ENCODE measurements at places on chromosomes 6 and 20.

DNA sequence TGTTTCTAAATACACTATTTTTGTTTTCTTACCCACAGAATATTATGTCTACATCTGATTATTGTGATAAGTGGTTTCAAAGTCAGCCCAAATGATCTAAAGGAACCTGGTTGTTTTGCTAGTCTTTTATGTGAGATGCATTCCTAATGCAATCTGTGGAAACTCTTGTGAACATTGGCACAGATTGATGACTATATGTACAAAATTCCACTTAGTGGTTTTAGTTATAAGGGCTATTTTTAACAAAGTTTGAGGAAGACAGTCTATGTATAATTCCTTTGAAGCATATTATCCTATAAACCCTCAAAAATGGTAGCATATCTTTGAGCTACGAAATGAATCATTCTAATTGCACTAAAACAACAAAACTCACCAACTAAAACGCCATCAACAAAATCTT is 140.9 kb downstream of the GRIK2 start:
- no peak for DNase-seq

DNA sequence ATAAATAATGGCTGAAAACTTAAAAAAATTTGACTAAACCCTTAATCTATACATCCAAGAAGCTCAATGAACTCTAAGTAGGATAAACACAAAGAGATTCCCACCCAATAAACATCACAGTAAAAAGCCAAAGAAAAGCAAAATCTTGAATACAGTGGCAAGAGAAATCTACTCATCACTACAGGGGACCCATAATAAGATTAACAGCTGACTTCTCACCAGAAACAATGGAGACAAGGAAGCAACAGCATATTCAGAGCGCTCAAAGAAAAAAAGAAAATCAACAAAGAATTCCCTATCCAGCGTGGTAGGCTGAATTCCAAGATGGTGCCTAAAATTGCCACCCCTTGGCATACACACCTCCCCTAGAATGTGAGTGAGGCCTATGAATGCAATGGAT is 18.6 kb downstream of the SNX3 start:
- no peak for DNase-seq

DNA sequence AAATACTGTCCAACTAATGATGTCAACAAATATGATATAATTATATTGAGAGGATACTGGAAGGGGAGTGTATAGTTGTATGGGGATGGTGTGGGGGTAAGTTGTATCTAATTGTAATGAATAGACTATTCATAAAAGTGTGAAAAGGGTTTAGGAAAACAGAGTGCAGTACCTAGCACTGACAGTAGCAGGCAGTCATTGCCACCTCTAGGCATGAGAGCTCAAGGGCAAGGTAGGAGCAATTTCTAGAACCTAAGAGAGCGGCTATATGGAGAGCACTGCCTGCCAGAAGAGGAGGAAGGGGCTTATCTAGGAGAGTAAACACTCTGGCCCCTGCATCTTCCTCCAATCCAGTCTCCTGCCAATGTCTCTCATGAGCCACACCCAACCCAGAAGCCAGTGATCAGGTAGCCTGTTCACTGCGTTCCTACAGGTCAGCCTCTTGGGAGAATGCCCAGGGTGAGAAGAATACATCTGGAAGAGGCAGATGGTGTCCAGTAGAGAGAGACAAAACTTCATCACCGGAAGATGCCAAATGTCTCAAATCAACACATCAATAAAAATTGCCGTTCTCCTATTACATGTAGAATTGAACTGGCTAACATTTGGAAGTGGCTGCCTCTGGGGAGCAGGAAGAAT is 200.0 kb downstream of the LY86 start:
- peak; percentile 63 for DNase-seq

GRCh38 chr6:111662794-111663593 is 57.3 kb upstream of the TRAF3IP2 start:
- no peak for DNase-seq

GRCh38 chr20:14299831-14300230 is 37.6 kb downstream of the FLRT3 start:
- no peak for DNase-seq

GRCh38 chr6:110979565-110980101 is 2.2 kb upstream of the RPF2 start:
- DNase-seq = no peak

DNA sequence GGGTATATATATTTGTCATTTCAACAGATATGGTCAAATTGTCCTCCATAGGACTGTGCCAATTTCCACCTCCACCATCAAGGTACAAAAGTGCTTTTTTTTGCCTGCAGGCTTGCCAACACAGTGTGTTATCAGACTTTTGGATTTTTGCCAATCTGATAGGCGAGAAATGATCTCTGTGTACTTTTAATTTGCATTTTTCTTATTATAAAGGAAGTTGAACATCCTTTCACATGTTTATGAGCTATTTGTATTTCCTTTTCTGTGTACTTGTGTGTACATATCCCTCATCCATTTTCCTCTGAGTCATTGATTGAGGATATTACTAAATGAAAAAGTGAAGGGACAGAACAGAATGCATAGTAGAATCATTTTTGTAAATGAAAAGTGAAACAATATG is 39.0 kb upstream of the PTPN1 start:
- no peak for DNase-seq

DNA sequence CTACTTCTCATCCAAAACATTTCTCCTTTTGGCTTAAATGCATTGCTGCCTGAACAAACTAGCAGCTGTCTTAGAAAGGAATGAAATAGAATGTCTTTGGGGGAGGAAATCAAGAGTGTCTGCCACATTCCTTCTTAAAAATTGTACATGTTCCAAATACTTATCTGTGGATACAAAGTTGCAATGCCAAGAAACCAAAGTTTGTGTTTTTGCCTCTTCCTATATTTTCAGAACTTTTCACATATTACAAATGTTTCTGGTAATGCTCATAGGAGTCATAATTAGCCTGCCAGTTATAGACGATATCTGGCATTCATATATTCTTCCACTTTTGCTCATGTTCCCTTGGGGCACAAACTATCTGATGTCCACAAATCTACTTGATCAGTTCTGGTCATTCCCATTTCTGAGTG is 165.5 kb upstream of the BMP5 start:
- DNase-seq = no peak

GRCh38 chr6:71446470-71446869 is 157.9 kb downstream of the OGFRL1 start:
- no peak for DNase-seq

DNA sequence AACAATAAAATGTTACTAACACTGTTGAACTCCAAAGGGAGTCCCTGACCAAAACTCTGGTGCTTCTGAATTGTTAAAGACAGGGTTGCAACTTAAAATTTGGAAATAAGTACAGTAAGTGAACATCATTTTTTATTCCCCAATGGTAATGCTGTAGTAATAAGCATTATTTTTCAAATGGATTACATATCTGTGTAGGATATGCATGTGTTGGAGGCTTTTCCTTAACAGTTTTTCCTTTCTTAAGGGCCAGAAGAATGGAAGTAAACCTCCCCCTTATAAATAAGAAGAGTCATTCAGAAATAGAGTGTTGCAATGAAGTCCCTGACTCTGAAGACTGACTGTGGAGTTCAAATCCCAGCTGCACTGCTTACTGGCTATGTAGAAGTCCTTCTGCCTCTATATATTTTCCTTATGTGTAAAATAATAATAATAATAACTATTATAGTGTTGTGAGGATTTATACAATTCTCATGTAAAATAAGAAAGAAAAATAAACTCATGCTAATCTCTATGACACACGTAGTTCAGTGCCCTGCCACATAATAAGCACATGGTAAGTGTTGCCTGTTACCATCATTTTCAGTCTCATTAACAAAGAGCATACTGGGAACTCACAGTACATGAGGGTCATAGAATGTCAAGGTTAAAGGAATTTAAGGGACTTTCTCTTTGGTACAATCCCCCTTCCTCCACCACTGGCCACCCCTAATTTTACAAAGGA is 129.8 kb upstream of the SMLR1 start:
- no peak for DNase-seq

DNA sequence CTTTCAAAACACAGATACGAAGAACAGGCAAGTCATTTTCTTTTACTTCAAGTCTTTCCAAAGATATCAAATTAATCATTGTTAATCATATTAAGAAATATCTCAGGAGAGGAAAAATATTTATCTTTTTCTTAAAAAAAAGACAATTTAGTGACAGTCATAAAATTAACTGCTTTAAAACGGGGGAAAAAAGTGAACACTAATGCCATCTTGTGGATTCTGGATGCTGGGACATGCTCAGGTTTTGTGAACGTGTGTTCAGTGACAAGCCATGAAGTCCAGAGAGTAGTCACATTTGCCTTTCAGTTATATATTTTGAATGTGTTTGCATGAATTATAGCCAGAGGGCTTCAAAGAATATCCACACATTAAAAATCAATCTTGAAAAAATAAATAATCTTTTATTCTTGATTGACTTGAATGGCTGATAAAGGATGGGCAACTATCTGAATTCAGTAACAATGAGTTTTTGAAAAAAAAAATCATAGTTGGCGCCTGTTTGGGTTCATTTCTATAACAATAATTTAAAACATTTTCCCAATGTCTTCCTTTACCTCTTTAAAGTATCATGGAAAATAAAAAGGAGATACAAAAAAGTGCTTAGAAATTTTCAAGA is 74.7 kb upstream of the NOX3 start:
- peak; percentile 44 for DNase-seq

- no peak for DNase-seq
These were observed 13.8 kb upstream of the HLA-G start for GRCh38 chr6:29813809-29814208.

DNA sequence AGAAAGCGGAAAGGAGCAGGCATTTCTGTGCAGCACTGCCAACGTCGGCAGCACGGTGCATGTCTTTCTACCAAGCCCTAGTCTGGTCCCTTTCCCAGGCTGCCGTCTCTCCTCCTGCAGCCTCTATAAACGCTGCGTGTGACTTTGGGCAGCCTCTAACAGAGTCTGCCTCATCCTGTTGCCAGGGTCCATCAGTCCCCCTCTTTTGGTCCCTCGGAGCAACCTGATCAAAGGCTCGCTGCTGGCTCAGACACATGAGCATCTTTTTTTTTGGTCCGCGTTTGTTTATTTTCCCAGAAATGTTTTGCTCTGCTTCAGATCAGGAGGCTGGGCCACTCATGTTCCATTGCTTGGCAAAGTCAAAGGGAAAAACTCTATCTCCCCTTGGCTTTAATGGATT is 166.8 kb upstream of the CST7 start:
- DNase-seq = no peak

DNA sequence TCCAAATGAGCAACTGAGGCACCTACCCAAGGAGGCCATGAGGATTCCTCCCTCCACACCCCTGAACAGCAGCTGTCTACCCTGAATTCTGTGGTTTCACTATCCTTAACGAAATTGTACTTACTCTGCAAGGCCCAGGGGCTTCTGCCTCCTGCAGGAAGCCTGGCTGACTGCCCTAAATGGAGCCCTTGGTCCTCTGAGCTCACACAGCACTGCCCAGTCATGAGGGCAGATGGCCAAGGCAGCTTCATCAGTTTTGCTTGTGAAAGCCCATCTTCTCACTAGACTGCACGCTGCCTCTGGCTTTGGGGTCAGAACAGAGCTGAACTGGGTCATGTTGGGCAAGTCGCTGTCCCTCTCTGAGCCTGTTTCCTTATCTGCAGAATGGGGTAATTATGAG is 26.4 kb upstream of the SIRPA start:
- DNase-seq = no peak

- DNase-seq = peak; percentile 68
These were observed at the start of gene ACSS1 for GRCh38 chr20:25058051-25058846. ACSS1 (minus strand) TSS chr20:25058139; CDS start chr20:25058102, 37 bp downstream.

- DNase-seq = peak; percentile 58
These were observed 68.0 kb upstream of the TBC1D7 start for GRCh38 chr6:13396241-13396792.

GRCh38 chr6:90101403-90101802 is 195.2 kb downstream of the BACH2 start:
- no peak for DNase-seq

- no peak for DNase-seq
These were observed 111.7 kb downstream of the PREX1 start for GRCh38 chr20:48716086-48716485.

DNA sequence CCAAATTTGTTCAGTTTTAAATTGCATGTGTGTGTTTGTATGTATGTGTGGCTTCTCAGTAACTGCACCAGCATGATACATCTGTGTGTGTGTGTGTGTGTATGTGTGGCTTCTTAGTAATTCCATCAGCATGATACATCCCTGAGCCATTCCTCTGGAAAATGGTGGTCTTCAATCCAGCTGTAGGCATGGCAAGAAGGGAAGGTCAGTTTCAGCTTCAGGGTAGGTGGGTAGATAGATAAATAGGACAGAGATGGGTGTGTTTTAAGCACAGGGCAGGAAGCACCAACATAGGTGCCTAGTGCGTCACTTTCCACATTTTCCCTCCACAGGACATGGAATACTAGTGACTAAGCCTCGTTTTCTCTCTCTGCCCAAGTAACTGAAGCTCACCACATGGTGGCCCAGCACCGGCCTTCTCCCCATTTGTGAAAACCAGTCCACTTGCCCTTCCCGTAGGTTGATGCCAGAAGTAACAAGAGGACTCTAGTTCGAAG is 82.9 kb downstream of the RPP40 start:
- no peak for DNase-seq

GRCh38 chr20:623704-624103 is 13.6 kb upstream of the TCF15 start:
- DNase-seq = no peak

DNA sequence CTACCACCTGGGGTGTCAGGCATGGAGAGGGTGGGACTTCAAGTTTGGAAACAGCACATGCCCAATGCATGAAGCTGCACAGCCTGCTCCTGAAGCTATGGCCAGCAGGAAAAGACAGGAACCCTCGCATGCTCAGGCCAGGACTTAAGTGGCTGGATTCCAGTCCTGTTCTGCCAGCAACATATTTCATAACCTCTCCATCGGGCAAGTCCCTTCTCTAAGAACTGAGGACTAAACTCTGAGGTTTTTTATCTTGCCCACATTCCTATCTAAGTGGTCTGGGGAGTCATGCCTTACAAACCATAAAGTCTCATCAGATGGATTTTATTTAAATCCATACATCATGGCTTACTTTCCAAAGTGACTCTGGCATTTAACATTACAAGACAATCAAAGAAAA is 27.5 kb upstream of the AGPAT4 start:
- no peak for DNase-seq

DNA sequence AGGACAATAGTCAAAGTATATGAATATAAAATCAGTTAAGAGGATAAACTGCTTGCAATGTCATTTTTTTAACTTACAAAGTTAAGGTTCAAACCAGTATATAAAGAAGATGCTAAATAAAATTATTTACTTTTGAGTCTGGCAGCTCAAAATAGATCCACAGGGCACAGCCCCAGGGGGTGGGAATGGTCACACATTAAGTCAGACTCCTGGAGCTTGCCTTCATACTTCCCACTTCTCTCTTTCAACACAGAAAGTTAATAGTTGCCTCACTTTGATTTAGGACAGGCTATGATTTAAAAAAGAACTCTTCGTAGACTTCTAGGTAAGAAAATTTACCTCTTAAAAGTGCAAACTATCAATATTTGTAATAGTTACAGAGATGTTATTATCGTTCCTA is 158.3 kb upstream of the RUNX2 start:
- DNase-seq = no peak

Data from D341Med (cell line).